Activated T-cell treated with anti-CD3 and anti-CD28 coated beads for 48 hours (primary cell): ENCODE measurements at places on chromosomes 5 and 9.

DNA sequence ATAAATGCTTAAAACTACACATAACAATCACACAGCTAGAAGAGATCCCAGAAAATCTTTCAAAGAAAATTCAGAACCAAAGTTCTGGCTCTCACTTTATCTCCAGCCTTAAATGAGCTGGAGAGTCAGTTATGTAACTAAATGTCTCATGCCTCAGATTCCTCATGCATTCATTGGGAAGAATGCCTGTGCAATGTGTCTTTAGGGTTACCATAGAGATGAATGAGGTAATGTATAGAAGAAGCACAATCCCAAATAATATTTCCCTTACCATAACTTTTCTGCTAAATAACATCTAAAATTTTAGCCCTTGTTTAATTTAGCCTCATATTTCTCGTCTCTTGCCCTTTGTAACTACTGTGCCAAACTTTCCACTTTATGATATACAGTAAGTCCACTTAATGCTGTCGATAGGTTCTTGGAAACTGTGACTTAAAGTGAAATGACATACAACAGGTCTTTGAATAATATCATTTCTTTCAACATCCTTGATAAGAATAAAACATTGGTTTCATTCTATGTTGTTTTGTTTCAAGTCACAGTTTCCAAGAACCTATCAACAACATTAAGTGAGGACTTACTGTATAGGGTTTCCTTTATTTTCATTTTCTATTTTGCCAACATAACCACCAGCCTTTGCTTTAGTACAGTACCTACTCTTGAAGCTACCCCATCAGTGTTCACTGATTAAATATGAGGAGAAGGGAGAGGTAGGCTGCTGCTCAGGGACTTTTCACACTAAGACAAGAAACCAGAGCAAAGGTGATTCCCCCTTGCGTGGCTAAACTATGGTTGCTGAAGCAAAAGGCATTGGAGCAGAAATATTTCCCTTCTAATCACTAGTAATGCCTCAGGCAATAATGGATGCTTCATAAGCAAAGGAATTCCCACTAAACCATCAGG is 295.7 kb upstream of the PTGER4 start:
- no peak for DNase-seq

DNA sequence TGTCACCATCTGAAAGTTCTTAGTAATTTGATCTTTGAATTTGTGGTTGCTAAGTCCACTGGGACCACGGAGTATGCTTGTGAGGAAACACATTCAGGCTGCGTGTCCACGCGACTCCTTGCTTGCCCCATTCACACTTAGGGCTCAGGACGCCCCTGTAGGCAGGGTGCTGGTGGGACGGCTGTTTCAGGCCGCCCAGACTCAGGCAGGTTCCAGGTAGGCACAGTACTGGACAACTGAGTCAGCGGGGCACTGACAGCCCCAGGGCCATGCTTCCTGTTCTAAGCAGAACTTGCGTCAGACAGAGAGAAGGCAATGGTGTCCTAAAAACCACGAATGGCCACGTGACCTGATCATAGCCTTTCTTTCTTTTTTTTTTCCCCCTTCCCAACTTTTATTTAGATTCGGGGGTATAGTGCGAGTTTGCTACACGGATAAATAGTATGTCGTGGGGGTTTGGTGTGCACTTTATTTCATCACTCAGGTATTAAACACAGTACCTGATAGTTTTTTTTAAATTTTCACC is 7.7 kb upstream of the RASGEF1C start:
- no peak for DNase-seq

DNA sequence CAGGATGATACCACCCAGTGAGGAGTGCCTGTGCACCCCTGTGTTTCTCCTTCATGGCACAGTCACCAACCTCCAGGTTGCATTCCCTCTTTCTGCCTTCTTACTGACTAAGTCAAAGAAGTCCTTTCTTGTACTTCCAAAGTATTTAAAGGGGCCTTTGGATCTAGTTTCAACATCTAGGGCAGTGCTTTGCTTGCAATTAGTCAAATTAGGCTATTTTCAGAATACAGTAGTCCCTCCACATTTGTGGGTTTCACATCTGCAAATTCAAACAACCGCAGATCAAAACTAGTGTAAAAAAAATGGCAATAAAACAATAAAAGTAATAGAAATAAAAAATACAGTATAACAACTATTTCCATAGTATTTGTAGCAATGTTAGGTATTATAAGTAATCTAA is 333.9 kb upstream of the SEMA6A start:
- no peak for DNase-seq

DNA sequence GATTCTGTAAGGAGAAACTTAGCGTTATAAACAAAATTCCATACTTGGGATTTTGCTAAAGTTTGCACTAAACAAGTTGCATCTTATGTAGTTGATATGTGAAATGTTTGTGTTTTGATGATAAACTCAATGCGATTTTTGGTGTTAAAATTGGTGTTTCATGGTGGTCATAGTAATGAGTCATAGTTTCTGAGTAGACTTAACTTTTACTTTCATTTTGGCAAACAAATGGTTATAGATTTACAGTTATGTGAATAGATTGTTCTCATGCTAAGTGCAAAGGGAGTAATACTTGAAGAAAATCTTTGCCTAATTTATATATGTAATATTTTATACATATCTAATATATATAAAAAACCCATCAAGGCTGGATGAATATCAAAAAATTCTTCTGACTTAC is 107.3 kb upstream of the ELAVL2 start:
- no peak for DNase-seq

DNA sequence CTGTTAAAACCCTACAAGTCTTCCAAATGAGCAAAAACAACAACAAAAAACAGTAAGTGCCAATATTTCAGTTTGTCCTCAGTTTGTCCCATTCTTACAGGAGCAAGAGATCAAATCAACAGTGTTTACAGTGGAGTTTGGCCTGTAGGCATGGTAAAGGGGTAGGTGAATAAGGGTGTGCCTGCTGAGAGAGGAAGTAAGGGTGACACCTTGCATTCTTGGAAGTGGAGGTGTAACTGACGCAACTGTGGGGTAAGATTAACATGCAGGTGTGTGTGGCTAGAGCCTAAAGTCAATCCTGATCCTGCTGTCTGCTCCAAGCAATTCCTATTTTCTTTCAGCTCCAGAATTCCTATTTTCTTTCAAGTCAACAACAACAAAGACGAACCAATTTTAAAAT is 43.4 kb downstream of the PFDN1 start:
- DNase-seq = no peak

DNA sequence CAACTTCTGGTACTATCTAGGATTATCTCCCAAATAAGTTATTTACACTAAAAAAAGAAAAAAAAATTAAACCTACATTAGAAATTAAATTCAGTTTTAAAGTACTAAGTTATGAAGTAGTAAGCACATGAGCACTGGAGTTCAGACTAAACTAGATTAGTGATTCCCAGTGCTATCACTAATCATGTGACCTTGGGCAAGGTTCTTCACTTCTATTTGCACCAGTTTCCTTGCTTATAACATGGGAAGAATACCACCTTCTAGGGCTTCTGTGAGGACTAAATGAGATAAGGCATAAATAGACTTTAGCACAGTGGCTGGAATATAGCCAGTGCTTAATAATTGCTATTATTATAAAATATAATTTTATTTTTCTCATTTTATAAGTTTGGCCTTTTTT is 10.5 kb downstream of the ELOVL7 start:
- no peak for DNase-seq

GRCh38 chr5:34412736-34413135 is 243.4 kb upstream of the RAI14 start:
- no peak for DNase-seq

- no peak for DNase-seq
These were observed 399.6 kb downstream of the MED10 start for GRCh38 chr5:5978501-5979376.

DNA sequence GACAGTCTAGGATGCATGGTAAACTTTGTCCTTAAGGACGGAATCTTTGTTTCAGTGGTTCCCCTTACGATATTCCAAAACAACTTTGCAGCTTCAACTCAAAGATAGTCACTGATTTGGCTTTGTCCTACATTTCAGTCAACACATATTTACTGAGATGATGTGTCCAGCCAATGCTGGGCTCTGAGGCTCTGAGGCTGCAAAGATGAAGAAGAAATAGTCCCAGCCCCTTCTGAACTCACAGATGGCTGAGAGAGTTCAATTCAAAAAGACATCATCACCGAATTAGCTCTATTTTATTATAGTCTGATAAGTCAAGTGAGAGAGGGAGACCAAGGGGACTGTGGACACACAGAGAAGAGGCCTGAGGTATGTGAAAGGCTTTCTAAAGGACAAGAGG is 544.0 kb downstream of the ACTL7B start:
- DNase-seq = no peak

DNA sequence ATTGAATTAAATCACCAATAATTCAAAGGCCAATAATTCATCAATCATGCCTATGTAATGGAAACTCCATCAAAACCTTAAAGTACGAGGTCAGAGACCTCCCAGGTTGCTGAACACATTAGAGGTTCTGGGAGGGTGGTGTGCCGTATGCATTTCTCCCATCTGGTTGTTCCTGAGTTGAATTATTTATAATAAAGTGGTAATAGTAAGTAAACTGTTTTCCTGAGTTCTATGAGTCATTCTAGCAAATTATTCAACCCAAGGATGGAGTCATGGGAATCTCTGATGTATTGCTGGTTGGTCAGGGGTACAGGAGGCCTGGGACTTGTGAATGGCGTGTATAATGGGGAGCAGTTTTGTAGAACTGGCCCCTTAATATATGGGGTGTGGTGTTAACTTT is 191.7 kb downstream of the CARTPT start:
- DNase-seq = no peak

DNA sequence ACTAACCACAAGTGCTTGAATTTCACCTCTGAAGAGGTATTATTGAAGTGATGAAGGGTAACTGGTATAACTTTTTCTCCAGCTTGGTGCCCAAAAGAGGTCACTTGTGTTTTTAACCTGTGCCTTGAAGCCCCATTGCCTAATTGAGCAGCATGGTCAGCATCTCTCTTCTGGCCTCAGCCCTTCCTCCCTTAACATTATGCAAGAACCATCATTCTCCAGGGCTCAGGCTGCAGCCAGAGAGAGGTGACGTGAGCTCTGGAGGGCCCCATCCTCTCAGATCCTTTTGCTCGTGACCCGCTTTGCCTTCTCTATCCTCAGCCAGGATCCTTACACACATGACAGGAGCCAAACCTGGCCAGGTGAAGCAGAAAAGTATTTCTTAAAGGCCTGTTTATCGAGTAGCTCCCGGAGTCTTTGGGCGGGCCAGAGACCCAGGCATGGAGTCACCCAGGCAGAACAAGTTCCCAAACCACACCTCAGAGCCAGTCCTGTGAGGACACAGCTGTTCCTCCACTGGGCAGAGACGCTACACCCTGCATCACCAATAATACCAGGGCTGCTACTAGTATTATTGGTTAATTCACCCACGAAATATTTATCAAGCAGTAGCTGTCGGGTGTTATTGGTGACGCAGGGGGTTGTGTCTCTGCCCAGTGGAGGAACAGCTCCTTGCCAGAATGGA is 29.6 kb upstream of the BOD1 start:
- DNase-seq = no peak

DNA sequence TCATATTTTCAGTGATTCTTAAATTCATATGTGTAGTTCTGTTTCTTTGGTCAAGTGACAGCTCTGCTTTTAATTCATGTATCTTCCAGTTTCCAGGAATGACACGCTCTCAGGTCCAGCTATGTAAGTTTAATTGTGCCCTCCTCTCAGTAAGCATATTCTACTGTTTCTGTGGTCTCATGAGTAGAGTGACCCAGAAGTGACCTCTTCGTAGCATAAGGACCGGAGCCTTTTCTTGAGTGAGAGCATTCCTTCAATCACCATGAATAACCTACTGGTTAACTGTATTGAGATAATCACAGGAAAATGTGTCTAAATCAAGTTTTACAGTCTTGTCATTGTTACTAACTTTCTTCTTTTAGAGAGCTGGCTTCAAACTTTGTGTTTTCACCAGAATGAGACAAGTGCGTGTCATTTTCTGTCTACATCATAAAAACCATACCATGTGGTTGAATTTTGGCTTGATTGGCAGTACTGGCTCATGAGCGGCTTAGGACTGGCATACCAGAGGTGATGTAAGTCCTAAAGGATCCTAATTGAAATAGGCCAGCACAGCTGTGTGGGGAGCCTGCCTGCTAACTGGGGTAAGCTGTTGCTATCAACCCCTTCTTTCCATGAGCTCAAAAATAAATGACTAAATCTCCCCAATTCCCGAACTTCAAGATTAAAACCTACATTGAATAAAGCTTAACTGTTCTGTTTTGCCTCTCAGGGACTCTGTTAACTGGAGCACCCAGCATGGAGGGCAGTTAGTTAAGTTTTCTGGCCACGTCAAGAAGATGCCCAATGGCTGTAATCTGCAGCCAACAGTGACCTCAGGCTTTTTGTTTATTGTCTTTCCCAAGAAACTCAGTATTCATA is 4.8 kb downstream of the ADAMTSL1 start:
- DNase-seq = no peak

DNA sequence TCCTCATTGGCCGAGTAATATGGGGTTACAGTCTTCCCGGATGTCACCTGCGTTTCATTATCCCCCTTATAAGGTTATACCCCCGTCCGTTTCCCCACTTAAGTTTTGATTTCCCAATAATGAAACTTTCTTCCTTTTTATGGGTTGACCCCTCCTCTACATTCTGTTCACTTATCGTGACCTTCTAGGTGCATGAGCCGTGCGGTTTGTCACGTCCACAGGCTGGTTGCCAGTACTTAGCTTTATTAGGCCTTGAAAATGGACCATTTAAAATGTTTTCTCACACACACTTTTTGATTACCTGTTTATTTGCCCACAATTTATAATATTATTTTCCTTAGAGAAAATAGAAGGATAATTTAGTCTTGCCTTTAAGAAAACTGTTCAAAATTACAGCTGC is 111.5 kb downstream of the FAM174A start:
- DNase-seq = no peak

DNA sequence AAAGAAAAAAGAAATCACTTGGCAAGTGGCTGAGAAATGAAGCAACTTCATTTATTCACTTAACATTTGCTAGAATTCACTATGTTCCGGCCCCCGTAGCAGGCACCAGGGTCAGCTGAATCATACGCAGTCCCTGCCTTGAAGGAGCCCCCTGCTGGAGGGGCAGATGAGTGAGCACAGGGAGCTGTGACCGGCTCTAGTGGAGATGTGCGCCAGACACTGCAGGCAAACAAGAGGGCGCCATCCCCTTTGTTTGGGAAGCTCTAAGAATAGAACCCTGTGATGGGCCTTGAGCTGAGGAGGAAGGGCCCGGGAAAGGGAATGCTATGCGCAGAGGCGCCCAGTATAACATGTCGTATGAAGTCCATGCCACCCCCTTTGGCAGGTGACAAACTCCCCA is 20.2 kb upstream of the RPL26L1 start:
- no peak for DNase-seq

GRCh38 chr5:16600397-16600796 is 16.4 kb downstream of the RETREG1 start:
- DNase-seq = no peak

GRCh38 chr5:77832938-77833337 is 56.8 kb upstream of the TBCA start:
- DNase-seq = no peak

- no peak for DNase-seq
These were observed 39.9 kb downstream of the WDR36 start for GRCh38 chr5:111132076-111132475.

DNA sequence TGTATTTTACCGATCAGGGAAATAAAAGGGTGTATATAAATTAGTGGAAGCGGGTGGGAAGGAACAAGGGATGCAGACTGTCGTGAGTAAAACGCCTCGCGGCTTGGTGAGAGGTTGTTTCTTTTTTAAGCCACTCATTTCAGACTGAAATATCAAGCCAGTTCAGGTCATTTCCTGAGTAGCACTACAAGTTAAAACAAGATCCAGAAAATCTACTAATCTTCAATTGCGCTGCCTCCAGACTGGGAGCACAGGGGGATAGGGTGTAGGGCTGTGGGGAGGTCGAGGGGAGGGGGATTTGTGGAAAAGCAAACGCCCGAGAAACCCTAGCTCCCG is 140.8 kb downstream of the TSSK1B start:
- DNase-seq = no peak
